Mesenteric fat pad (tissue), 1 donor: ENCODE measurements at places on chromosomes 16 and 17. TPM values are rescaled to one million over a fixed set of nuclear protein-coding genes. Genes with fewer than 3 reads are reported as not detected.

DNA sequence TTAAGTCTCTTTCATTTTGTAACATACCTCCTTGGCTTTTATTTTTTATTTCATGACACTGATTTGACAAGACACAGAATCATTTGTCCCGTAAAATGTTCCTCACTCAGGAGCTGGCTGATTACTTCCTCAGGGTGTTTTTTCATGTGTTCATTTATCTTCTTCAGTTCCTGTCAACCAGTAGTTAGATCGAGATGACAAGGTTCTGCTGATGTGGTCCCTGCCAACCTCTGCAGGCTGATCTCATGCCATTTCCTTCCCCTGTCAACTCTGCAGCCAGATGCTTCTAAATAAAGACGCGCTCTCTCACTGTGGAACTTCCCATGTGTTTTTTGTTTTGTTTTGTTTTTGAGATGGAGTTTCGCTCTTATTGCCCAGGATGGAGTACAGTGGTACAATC, 8.1 kb upstream of the CXCL16 start:
- DNase-seq = no peak

- DNase-seq = no peak
These were observed 124.7 kb downstream of the CPPED1 start for GRCh38 chr16:12678983-12679382.

Gene YBX2
- 2.3 TPM for total RNA-seq

DNA sequence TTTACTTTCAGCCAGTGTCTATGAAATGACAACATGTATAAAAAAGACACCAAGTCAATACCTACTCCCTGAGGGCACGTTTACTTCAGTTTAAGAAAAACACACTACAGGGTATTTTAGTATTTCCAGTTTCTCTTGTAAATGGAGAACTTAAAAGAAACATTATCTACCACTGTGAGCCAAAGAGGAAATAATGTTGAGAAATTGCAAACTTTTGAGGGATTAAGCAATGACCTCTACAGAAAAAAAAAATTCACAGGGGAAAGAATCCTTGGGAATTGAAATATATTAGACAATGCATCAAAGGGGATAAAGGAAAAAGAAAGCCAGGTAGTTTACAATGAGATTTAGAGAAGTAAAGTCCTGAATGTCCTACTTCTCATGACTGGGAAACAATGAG, 126.0 kb downstream of the KCNJ2 start:
- no peak for DNase-seq

DNA sequence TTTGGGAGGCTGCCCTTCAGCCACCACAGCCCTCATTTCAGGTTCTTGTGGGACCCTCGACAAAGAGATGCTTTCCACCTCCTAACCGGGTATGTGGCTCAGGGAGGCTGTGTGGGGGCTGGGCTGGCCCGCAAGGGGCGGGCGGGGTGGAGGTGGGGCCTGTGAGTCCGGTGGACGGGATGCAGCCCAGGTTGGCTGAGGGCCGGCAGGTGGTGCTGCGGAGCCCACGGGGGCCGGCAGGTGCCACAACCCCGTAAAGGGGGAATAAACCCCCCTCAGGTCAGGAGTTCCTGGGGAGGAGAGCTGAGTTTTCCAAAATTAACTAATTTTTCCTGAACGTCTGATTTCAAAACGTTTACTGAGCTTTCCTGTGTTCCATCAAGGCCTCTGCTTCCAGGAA, 4.9 kb upstream of the CIAO3 start:
- DNase-seq = no peak

Gene ACSM2B
- total RNA-seq = not detected

GRCh38 chr17:62950067-62950466, 16.0 kb upstream of the TANC2 start:
- no peak for DNase-seq

DNA sequence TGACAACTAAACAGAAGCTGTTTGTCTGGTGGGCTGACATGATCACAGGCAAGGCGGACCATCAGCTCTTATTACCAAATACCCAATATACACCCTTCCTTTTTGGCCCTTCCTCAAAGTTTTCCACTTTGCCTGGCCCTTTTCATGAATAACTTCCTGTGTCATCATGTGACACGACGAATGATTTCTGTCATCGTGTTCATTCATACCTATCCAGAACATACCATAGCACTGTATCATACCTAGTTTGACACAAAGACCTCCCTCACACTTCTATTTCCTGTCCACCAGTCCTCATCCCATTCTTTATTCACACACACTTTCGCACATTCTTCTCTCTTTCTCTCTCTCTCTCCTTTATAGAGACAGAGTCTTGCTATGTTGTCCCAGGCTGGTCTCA, 131.8 kb downstream of the STX8 start:
- no peak for DNase-seq

GRCh38 chr17:45006927-45007461, 38.9 kb upstream of the C1QL1 start:
- no peak for DNase-seq

DNA sequence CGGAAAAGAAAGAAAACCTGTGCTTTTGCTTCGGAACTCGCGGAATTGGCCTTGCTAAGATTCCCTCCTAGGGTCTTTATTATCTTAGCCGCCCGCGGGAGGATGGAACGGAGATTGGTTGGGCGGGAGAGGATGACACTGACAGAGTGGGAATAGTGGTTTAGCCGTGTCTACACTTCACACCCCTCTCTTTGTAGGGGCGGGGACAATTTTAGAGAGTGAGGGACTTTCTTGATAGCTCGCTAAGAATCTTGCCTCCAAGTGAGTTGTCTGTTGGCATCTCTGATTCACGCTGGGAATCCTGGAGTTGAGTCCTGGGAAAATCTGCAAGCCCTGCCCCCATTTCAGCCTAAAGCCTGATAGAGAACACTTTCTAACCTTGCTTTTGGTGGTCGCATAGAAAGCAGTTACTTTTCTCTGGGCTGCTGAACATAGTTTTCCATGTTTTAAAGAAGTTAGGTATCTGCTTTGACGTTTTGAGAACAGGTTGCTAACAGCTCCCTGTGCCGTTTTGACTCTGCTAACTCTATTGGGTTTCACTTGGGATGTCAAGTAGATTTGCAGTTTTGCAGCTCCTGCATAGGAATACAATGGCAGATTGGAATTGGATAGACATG, 697 bp downstream of the NOL11 start:
- no peak for DNase-seq

- no peak for DNase-seq
These were observed 164.6 kb downstream of the CYLD start for GRCh38 chr16:50906454-50906853.

- no peak for DNase-seq
These were observed 24.3 kb upstream of the MGAT5B start for GRCh38 chr17:76843703-76844484.

DNA sequence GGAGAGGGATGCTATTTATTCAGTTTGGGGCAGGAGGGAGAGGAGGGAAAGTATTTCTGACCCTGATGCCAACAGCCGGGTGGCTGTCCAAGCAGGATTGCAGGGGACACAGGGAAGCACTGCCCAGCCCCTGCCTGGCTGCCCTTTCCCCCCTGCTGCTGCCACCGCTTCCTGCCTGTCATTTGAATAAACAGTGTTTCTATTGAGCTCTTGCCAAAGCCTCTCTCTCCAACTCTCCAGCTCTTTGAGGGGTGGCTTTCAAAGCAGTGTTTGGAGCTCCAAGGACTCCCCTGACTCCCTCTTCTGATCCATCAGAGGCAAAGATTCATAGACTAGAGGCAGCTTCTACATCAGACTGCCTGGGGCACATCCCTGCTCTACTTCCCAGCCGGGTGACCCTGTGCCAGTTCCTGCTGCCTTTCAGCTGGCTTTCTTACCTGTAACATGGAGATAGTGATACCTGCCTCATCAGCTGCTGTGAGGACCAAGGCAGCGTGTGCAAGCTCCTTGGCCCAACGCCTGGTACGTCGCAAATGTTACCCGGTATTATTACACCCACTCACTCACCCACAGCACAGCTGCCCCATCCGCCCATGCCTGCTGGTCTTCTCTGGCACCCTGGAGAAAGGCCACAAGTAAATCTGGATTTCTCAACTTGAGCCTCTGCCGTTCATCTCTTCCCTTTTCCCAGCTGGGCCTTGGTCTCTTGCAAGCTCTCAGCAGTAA, 9.5 kb downstream of the PROCA1 start:
- no peak for DNase-seq

- DNase-seq = no peak
These were observed 102.2 kb downstream of the CDK5R1 start for GRCh38 chr17:32588982-32589381.

Gene ZNF629
- total RNA-seq = 10.4 TPM

GRCh38 chr16:57022445-57022844, 33.1 kb downstream of the NLRC5 start:
- peak; percentile 30 for DNase-seq

GRCh38 chr16:64304396-64304795, 817.5 kb downstream of the CDH11 start:
- DNase-seq = no peak

Gene PRR35
- not detected for total RNA-seq

DNA sequence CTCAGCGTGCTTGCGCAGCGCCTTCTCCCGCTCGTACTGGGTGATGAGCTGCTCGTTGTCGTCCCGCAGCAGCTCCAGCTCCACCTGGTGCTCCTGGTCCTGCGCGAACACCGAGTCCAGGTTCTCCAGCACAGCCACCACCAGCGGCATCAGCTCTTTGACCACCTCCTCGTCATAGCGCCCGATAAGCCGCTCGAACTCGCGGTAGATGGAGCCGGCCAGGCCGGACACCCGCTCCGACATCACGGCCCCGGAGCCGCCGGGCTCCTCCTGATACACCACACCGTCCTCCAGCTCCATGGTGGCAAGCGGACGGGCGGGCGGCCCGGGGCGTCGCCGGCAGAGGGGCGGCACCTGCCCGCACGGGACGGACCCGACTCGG, 320 bp downstream of the SPAG9 start:
- DNase-seq = peak; percentile 89

- DNase-seq = no peak
These were observed 1.2 kb upstream of the TNRC6C start for GRCh38 chr17:77957235-77957856.

DNA sequence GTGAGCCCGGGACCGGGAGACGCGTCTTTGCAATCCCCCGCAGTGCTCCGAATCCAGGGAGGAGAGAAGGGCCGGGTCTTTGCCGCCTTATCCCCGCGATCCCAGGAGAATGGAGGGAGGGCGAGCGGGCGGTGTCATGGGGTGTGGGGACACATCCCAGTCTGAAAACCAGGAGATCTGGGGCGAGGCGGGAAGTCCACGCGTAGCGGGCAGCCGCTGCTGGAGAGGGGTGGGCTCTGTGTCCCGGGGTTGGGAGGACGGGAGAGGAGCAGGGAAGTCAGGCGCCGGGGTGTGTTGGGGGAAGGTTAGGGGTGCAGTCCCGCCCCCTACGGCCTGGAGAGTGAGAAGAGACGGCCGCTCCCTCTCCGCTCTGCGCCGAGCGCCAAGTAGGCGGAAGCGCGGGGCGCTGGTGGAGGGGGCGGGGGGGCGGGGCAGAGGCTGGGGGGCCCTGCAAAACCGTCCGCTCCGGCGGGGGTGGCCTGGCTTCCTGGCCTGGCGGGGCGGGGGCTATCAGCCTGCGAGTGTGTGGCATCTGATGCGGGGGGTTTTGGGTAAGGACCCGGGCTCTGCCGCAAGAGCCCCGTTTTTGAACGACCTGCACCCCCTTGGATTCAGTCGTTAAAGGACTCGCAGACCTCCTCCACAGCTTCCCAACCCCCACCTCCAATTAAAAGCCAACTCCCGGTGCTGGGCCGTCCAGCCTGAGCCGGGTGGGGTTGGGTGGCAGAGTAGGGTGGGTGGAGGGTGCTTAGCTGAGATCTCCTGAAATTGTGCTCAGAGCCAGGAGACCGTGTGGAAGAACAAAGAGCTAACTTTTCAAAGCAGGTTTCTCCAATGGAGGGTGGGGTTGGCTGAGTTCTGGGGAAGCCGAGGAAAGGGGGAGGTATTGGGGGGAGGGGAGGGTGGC, 654 bp downstream of the LASP1 start:
- DNase-seq = peak; percentile 92

DNA sequence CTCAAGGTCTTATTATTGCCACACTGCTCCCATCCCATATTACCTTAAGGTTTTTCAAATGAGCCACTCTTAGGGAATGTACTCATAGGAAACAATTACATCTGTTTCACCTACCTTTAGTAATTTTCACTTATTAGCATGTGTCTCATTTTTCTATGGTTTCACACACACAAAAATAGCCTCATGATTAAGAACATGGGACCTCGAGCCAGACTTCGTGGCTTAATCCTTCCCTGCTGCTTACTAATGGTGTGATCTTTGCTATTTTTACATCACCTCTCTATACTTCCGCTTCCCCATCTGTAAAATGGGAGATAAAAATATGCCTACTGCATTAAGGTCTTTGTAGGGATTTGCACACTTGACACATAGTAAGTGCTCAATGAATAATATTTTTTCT, 38.5 kb downstream of the OTOA start:
- no peak for DNase-seq

DNA sequence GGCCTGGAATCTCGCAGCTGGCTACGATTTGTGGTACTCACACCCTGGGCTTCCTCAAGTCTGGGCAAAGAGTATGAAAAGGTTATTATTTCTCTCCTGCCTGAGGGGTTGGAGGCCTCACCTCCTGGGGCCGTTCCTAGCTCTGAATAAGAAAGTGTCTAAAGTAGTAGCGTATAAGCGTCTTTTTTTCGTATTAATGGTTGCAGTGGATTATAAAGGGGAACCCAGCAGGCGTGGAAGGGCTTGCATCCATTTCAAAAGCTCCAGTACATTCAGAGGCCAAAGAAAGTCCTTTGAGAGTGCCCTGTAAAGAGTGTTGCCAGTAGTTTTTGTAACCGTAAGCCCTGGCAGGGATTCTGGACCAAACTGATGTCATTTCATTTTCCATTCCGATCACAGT, 72.2 kb upstream of the MPHOSPH6 start:
- no peak for DNase-seq

DNA sequence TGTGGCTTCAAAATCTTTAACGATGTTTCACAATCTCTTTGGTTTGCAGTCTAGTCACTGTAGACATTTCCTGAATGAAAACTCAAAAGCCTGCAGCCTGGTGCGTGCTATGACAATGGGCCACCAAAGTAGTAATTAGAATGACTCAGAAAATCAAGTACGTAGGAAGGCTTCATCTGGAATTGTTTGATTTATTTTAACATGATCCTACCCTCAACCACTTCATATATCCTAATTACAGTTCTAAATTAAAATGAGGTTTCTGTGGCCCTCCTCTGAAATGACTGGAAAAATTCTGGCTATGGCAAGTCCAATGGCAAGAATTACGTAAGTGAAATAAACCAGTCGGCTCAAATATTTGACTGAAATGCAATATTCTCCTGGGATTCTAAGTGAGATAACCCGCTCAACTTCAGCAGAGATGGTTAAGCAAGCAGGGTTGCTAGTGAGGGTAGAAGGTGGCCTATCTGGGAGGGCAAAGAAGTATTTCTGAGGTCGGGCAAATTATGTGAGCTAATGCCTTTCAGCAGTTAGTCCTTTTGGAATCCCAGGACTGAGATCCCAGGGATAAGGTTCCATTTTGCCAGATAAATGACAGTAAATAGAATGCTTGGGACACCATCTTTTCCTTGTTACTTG, 145.6 kb upstream of the MYOCD start:
- DNase-seq = no peak

- DNase-seq = no peak
These were observed 7.8 kb downstream of the TRAF7 start for GRCh38 chr16:2163211-2163881.
